Activated CD8-positive, alpha-beta memory T cell treated with anti-CD3 and anti-CD28 coated beads for 36 hours (primary cell): ENCODE measurements at places on chromosomes 11 and 22. TPM values are rescaled to one million over a fixed set of nuclear protein-coding genes. Genes with fewer than 3 reads are reported as not detected.

OR5B21 gene
- total RNA-seq: 0.30 TPM

HDAC10 gene
- 42.8 TPM for total RNA-seq

SMIM38 gene
- 0.94 TPM for total RNA-seq

ARHGAP8 gene
- 1.1 TPM for total RNA-seq

UVRAG gene
- 15.7 TPM for total RNA-seq

TTLL12 gene
- 118 TPM for total RNA-seq

ADM2 gene
- total RNA-seq: 7.0 TPM

MMP1 gene
- total RNA-seq: not detected

TH gene
- not detected for total RNA-seq

TTC38 gene
- 20.8 TPM for total RNA-seq

KDM4E gene
- total RNA-seq: not detected

IMMP1L gene
- total RNA-seq: 29.4 TPM

NPAS4 gene
- total RNA-seq: not detected
